ENCODE measurements at places on chromosomes 11 and 22.
A peak's percentile ranks its signal among the peaks of the same experiment; 100 is the strongest.

DNA sequence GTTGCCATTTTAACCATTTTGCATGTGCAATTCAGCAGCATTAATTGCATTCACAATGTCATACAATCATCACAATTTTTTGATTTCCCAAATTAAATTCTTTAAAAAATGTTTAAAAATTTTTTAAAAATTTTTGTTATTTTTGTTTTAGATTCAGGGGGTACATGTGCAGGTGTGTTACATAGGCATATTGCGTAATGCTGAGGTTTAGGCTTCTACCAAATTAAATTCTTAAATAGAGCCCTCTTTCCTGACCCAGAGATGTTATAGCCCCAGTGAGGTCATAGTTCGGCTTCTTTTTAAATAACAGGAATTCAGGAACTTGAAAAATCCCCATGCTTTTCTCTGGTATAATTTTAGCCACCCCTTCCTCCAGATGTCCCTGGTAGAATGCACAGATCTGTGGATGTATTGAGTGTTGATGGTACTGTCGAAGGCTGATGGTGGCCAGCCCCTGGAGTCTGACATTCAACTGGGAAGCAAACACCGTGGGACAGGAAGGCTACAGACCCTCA is 11.3 kb upstream of the AMPD3 start:
- no peak for DNase-seq

GRCh38 chr11:59416613-59417012 is 9.6 kb downstream of the OR5A2 start:
- no peak for DNase-seq

DNA sequence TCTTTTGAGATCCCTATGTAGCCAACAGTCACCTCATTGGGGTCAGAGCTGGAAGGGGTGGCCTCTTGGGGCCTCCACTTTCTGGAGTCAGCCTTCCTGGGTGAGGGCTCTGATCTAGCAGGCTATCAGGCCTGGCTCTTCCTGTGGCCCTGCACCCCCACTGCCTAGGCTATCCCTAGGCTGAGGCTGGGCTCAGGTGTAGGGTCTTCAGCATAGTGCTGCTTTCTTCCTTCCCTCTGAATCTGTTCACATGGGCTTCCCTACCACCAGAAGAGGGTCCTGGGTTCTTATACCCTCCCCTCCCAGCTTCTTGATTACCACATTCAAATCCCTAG is 456 bp upstream of the SPI1 start:
- DNase-seq = no peak

DNA sequence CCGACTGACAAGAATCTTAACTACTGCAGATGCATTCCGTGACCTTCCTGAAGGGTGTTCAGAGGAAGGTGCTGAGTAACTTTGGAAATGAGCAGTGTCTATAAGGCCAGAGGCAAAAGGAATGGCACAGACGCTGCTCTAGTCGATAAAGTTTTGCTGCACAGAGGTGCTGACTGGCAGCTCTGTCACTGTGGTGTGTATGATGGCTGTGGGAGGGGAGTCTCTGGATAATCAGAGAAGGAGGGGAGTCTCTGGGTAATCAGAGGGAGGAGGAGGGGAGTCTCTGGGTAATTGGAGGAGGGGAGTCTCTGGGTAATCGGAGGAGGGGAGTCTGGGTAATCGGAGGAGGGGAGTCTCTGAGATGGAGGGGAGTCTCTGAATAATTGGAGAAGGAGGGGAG is 18.4 kb downstream of the PTDSS2 start:
- DNase-seq = no peak

DNA sequence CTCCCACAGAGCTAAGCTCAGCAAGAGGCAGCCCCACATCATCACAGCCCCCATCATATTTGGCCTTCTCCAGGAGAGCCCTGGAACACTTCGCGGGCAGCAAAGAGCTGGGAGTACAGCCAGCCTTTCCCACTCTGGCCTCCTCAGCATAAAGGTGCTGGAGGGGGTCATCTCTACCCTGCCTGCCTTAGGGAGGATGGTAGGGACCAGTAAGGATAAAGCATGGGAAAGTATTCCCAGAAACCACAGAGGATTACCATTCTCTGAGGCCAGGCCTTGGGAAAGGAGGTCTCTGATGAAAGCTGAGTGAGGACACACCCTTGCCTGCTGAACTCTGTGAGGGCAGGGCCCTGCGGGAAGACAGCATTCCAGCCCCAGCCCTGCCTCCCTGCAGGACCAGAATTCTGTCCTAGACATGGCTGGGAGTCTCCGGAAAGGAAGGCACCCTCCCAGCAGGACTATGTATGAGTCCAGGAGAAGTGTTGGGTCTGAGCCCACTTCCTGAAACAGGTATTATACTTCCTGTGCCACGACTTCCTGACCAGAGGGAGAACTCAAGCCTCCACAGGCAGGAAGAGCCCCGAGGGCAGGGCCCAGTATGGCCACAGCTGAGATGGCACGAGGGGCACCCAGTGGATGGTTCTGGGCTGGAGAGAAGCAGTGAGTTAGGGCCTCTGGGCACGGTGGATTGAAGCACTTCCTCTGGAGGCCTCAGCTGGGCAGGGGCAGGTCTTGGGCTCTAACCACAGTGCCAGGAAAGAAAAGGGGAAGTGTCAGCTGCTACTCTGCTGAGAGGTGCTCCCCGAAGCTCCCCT is 12.9 kb upstream of the CASTOR1 start:
- peak; percentile 83 for DNase-seq

- DNase-seq = no peak
These were observed 15.2 kb downstream of the PDGFD start for GRCh38 chr11:104148706-104149105.

DNA sequence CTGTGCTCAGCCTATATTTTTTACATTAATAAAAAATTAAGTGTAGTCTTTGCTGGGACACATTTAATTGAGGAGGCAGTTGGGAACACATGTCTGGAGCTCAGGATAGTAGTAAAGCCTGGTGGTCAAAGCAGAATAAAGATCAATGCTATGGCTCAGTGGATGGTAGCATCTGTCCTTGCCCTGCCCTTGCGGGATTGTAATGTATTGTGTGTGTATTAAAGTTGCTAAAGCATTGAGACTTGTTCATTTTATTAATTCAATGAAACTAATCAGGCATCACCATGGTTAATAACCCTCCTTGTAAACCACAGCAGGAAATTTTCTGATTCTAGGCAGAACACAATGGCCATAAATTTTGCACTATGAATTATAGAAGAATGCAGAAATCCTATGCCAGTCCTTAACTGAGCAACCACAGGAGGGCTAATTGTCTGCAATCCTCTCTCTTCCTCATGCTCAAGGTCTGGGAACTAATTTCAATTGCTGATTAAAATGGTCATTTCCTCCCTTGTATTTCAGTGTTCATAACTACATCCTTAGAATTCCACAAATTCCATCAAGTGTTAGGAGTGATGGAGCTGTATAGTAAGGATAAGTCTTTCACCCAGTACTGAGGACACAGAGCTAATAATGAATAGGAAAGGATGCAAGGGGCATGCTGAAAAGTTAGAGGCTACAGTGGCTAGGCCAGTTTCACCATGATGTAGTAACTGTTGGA is 403.2 kb upstream of the DDI1 start:
- DNase-seq = no peak

DNA sequence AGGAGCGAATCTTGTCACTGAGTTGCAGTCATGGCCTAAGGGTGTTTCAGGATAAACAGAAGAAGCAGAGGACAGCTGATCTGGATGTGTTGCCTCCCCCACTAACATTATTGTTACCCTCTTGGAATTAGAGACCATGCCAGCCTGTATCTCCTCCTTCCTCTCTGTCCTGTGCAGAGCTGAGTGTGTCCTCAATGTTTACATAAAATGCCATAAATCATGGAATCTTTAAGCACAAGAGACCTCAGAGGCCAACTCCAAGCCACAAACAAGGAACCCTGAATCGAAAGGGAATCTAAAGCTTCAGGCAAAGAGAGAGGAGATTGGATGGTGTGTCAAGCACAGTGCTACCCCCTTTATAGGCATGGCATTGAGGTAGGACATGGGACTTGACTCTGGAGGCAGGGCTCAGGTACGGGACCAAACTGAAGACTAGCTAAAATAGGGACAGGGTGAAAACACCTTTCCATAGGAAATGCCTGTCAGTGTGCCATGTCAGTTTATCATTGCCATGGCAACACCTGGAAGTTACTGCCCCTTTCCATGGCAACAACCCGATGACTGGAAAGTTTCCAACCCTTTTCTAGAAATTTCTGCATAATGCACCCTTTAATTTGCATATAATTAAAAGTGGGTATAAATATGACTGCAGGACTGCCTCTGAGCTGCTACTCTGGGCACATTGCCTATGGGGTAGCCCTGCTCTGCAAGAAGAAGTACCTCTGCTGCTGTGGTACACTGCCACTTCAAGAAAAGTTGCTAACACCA is 489.7 kb downstream of the MIAT start:
- DNase-seq = no peak

GRCh38 chr22:49429066-49429465 is 398.6 kb downstream of the BRD1 start:
- no peak for DNase-seq

- DNase-seq = no peak
These were observed 25.7 kb upstream of the DDX10 start for GRCh38 chr11:108639146-108639545.

DNA sequence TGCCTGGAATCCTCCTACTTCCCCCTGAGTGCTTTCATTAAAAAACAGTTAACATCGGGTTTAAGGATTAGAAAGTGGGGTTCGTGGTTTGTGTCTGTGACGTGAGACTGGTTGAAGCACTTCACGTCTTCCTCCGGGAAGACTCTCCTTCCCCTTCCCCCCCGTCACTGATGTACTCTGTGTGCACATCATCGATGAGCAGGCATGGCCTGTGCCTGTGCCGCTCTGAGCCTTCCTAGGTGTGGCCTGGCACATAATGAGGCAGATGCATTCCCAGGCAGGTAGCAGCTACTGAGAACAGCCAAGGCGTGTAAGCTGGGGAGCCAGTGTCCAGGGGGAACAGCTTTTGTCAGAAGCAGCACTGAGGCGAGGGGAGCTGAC is 93.8 kb downstream of the BCR start:
- DNase-seq = no peak

DNA sequence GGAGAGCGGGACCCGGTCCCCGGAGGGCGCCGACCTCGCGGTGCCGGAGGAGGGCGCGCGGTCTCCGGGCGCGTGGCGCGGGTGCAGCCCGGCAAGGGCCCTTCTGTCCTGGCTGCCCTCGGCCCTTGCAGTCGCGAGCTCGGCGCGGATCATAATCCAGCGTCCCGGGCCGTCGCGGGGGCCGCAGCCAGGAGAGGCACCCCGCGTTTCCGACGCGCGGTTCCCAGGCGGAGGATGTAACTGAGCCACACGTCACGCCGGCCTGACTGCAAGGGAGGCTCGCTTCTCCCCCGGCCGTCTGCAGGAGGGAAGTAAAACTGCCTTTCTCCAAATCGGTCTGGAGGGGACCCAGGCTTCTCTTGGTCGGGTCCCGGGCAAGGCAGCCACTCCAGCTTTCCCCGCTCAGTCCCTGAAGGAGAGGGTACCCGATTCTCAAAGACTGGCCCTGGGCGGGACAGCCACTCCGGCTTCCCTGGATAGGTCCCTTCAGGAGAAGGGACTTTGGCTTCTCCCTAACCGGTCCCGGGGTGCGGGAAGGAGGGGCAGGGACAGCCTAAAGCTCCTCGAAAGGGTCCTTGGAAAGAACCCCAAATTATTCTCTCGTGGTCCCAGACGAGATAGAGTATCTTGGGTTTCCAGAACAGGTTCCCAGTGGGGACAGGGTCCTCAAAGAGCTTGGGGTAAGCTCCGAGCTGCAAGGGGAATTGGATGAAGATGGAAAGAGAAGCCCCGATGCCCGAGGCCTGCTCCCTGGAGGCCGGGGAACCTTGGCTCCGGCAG is 836 bp downstream of the SPON1 start:
- no peak for DNase-seq

DNA sequence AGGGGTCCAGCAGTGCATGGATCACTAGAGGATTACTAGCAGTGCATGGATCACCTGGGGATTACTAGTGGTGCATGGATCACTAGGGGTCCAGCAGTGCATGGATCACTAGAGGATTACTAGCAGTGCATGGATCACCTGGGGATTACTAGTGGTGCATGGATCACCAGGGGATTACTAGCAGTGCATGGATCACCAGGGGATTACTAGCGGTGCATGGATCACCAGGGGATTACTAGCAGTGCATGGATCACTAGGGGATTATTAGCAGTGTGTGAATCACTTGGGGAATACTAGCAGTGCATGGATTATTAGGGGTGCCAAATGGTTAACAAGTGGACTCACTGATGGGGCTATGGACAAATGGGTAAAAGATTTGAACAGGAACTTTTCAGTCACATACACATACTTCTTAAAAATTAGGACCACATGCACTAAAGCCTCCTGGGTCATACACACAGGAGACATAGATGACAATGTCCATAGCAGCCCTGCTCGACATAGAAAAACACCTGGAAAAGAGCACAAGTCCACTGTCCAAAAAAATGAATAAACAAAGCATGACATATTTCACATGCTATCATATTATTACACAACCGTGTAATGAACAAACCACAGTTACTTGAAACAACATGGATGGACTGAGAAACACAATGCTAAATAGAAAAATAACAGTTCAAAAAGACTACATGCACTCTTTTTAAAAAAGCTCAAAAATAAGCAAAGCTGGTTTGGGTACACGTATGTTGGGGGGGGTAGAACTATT is 109.8 kb downstream of the CD44 start:
- DNase-seq = no peak

DNA sequence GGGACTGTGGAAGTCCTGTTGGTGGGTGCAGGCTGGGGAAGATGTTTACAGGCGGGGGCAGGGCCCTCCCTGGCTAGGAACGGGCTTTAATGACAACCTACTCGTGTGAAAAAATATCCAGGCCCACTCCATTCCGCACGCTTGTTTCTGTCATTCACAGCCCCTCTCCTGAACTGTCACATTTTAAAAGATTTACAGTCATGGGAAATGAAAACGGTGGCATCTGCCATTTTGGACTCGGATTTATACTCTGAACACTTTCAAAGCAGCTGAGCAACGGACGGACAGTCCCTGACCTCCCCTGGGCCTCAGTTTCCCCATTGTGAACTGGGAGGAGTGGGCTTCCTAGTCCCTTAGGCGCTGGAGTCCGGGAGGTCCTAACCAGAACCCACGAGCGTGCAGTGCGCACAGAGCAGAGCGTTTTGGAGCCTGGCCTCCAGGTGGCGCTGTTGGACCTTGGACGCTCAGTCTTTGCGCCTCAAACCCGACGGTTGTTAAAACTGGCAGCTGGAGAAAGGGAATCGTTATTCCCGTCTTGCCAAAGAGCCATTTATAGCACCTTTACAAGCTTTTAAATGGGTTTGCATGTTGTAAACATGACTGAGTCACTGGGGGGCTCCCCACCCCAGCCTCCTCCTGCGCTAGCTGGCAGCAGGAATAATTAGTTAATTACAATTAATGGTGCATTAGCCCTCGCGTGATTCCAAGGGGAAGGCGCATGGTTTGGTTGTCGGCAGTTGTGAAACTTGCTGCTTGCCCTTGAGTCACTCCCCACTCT is 75.3 kb downstream of the FBLN1 start:
- DNase-seq = peak; percentile 92

- no peak for DNase-seq
These were observed 9.9 kb downstream of the GTF2H1 start for GRCh38 chr11:18332302-18332701.

DNA sequence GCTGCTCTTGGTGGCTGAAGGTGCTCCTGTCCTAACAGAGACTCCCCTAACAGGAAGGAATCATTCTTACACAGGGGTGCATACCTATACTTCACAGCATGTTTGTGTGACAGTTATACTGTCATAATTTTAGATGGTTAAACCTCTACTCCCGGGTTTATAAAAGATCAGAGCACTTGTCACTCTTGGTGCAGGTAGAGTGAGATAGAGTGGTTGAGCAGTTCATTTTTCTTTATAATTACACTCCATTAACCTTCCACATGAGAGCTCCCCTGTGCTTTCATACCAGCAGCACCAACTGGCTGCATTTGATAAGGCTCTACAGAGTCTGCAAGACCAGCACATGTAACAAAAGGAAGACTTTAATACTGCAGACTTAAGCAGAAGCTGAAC is 72.9 kb downstream of the LARGE2 start:
- DNase-seq = peak; percentile 92

Data from hematopoietic multipotent progenitor cell treated with erythropoietin and hydrocortisone succinate and interleukin-3 and kit ligand, for 6 days (in vitro differentiated cells).